ENCODE measurements at places on chromosomes 6 and 20. TPM values are rescaled to one million over a fixed set of nuclear protein-coding genes. Genes with fewer than 3 reads are reported as not detected.

PPP1R16B gene
- total RNA-seq = 0.75 TPM

NDUFAF4 gene
- total RNA-seq = 8.0 TPM

CTCFL gene
- not detected for total RNA-seq

EBF4 gene
- 0.25 TPM for total RNA-seq

MUC21 gene
- total RNA-seq = not detected

BPIFA1 gene
- total RNA-seq = not detected

GRIK2 gene
- 0.19 TPM for total RNA-seq

CLDN20 gene
- not detected for total RNA-seq

B3GAT2 gene
- total RNA-seq = not detected

GPR6 gene
- total RNA-seq = not detected

All from aortic smooth muscle cell (primary cell).